ENCODE measurements at places on chromosomes 11 and 22.

GRCh38 chr22:36741968-36742367, 34.0 kb downstream of the IFT27 start:
- DNase-seq = no peak

DNA sequence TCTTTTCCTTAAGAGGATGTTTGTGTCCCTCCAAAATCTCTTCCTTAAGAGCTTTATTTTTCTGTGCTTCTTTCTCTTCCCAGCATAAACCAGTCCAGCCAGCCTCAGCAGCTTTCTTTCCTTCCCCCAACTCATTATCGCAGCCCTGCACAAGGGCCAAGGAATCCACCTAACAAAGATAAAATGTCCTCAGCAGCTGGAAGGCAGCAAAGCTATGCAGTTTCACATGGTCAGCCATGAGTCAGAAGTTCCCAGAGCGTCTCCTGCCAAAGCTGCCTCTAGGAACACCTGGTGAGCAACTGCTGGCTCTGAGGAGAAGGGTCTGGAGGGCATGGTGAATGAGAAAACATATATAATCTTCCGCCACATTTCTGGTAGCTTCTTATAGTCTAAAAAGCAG, 45.3 kb upstream of the HMGXB4 start:
- DNase-seq = no peak

- no peak for DNase-seq
Measured at GRCh38 chr11:16239141-16240105, 116.9 kb downstream of the SOX6 start.

DNA sequence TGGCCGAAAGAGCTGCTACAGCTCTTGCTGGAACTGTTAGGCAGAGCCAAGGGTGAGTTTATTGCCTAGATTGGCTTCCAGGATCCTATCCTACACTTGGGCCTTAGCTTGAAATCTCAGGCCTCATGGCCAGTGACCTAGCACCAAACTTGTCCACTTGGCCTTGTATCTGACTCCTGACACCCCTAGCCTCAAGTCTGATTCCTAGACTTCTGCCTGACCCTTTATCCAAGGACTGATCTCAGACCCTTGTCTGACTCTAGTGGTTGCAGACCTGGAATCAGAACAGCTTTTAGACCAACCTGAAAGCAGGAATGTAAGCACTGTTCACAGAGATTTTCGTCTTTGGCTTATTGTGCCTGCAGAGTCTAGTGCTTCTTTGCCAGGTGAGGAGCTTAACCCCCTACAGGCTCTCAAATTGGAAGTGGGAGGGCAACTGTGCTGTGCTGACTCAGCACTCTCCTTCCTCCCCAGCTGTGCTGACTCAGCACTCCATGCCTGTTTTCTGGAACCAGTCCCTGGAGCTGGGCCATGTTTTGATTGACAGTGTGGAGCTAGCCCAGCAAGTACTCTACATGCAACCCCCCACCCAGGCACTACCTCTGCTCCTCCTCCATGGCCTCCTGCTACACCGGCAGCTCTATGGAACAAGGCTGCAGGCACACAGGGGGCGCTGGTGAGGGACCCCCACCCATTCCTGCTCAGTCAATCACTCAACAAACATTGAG, 35.1 kb downstream of the RRP8 start:
- no peak for DNase-seq

DNA sequence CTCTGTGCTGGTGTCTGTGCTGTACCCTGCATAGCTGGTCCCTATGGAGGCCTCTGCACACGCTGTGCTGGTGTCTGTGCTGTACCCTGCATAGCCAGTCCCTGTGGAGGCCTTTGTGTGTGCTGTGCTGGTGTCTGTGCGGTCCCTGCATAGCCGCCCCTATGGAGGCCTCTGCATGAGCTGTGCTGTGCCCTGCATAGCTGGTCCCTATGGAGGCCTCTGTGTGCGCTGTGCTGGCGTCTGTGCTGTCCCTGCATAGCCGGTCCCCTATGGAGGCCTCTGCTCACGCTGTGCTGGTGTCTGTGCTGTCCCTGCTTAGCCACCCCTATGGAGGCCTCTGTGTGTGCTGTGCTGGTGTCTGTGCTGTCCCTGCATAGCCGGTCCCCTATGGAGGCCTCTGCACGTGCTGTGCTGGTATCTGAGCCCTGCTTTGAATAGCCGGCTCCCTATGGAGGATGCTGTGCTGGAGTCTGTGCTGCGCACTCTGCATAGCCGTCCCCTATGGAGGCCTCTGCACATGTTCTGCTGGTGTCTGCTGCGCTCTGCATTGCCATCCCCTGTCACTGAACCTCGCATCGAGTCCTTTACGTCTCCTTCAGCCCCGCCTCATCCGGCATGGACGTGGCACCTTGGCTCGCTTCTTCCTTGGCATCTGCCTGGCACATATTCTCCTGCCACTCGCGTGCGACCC, 6.2 kb downstream of the NADSYN1 start:
- no peak for DNase-seq

GRCh38 chr11:104076455-104076854, 40.0 kb downstream of the DDI1 start:
- DNase-seq = no peak

GRCh38 chr11:60699284-60699691, at the start of gene MS4A8:
Gene MS4A8 (plus strand): TSS chr11:60699612. CDS start chr11:60700861, 1,249 bp downstream.
- DNase-seq = no peak

GRCh38 chr11:101390539-101390938, 193.3 kb downstream of the TRPC6 start:
- DNase-seq = no peak

DNA sequence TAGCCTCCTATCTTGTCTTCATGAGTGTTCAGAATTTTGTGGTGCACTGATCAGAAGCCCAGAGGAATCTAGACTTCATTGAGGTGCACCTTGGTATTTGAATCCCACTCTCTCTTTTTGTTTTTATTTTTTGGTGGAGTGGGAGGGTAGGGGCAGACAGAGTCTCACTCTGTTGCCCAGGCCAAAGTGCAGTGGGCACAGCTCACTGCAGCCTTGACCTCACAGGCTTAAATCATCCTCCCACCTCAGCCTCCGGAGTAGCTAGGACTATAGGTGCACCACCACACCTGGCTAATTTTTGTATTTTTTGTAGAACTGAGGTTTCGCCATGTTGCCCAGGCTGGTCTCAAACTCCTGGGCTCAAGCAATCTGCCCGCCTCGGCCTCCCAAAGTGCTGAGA, 10.9 kb upstream of the ALG8 start:
- no peak for DNase-seq

GRCh38 chr11:119426142-119426541, 3.2 kb upstream of the THY1 start:
- DNase-seq = no peak

GRCh38 chr11:16186680-16187079, 169.7 kb downstream of the SOX6 start:
- no peak for DNase-seq

GRCh38 chr11:11558396-11558795, 63.4 kb downstream of the GALNT18 start:
- DNase-seq = no peak

GRCh38 chr11:94790661-94791180, 22.6 kb downstream of the AMOTL1 start:
- DNase-seq = no peak

GRCh38 chr11:62676698-62677097, 2.2 kb downstream of the UBXN1 start:
- no peak for DNase-seq

- DNase-seq = no peak
Measured at GRCh38 chr11:78112582-78113275, 26.7 kb downstream of the ALG8 start.

GRCh38 chr11:61874377-61874809, 17.0 kb downstream of the FADS3 start:
- DNase-seq = no peak

- no peak for DNase-seq
Measured at GRCh38 chr11:113329725-113330124, 15.3 kb downstream of the TTC12 start.

DNA sequence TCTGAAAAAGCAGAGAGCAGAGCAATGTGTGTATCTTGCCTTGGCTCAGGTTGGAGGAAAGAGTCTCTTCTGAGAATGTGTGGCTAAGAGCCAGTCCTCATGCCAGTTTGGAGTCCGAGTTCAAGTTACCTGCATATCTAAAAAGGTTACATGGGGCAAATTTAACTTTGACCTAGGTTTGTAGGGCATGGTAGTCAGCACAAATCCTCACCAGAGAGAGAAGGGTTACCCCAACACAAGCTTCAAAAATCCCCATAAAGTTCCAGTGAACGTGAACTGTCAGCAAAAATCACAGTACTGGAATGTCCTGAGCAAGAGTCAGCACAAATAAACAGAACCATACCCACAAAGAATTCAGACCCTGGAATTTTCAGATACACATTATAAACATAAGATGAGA, 13.8 kb downstream of the SDHD start:
- no peak for DNase-seq

DNA sequence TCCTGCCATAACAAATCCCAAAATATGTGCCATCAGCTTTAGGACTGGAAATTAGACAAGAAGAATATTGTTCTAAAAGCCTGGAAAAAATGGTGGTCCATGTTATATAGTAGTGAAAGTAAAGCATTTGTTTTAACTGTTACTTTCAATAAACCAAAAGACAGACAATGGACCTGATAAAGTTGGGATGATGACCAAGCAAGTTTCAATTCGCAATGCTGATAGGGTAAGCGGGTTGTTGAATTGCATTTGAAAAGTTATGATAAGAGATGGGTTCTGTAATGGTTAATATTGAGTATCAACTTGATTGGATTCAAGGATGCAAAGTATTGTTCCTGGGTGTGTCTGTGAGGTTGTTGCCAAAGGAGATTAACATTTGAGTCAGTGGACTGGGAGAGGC, 131.9 kb upstream of the ZC3H12C start:
- no peak for DNase-seq

DNA sequence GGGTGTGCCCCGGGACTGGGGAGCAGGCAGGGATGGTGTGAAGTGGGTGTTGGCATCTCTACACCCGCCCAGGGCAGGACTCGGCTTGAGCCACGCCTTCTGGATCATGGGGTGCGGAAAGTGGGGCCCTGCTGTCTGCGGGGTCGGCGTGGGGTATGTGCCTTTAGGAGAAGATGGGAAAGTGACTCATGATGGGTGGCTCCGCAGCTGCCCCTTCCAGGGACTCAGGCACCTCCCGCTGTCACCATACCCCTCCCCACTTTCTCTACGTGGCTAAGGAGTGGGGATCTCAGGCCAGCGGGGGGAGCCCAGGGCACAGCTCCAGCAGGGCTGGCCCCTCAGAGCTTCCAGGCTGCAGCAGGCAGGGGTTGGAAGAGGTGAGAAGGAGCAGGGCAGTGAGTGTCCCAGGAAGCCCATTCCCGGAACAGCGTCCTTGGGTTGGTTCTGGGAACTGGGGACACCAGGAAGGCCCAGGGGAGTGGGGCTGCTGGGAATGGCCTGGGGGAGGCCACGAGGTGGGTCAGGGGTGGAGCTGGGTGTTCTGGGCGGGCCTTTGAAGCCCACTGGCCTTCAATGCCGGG, 102.9 kb upstream of the FGF3 start:
- DNase-seq = no peak

- no peak for DNase-seq
Measured at GRCh38 chr11:45886816-45887520, 1.5 kb downstream of the MAPK8IP1 start.

DNA sequence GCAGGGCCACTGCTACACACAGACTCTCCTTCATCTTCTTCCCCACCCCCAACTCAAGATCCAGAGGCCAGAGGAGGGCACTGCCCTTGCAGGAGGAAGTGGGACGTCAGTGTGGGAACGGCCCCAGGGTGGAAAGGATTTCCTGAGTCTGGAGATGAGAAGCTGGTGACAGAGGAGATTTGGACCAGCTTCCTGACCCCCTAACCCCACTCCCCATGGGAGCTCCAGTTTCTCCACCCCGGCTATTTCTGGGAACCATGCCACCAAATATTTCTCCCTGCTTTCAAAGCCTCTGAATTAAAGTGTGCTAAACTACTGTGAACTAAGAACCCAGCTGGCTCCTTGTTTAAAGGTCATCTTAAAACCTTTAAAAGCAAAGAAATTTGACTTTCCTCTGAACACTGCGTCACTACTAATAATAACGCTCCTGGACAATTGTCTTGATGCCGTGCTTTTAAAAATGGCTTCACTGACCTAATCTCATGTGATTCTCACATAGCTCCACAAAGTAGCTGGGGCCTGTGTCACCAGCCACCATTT, 46.6 kb downstream of the CWC15 start:
- no peak for DNase-seq

GRCh38 chr11:111696556-111696955, 69.6 kb downstream of the PPP2R1B start:
- DNase-seq = no peak

DNA sequence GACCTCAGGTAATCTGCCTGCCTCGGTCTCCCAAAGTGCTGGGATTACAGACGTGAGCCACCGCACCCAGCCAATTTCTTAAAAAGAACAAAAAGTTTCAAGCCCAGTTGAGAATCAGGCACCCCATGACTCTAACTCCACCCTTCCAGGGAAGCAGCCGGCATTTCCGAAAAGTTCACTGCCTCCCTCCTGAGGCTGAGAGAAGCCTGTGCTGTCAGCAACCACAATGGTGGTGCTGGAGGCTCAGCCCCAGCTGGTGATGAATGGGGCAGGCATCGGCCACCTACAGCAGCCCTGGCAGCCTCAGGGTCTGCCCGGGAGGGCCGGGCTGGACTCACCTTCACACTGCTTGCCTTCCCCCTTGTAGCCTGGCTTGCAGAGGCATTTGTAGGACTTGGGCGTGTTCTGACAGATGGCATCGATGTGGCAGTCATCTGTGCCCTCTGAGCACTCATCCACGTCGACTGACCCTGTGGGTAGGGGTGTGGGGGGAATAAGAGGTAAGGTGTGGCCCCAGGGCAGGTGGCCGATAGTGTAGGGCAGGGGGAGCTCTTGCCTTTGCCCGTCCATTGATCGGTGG, 4.3 kb downstream of the SCUBE1 start:
- no peak for DNase-seq

GRCh38 chr22:38309614-38310517, 7.4 kb downstream of the CSNK1E start:
- no peak for DNase-seq

DNA sequence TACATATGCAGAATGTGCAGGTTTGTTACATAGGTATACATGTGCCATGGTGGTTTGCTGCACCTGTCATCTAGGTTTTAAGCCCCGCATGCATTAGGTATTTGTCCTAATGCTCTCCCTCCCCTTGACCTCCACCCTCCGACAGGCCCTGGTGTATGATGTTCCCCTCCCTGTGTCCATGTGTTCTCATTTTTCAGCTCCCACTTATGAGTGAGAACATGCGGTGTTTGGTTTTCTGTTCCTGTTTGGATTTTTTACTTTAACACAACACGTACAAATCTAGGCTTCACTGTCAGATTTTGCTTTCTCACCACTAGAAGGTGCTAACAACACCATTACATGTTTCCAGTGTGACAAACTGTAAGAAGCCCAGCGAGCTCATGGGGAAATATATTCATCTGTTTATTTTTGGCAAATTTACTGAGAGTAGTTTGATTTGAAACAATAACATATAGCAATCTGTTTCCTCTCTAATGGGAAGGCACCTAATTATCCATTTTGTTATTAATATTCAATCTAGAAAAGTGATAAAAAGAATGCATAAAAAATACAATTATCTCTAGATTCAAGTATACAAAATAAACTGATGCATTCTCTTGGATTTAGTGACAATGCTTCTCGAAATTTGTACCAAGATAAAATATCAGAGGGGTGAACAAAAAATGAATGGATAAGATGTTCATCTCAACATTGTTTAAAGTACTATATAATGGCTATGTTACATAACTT, 23.2 kb upstream of the BIRC3 start:
- no peak for DNase-seq
